Stimulated activated CD8-positive, alpha-beta memory T cell treated with anti-CD3 and anti-CD28 coated beads, Interleukin-15, amount 100 ng/mL, for 24 hours (primary cell): ENCODE measurements at places on chromosomes 4 and X.

DNA sequence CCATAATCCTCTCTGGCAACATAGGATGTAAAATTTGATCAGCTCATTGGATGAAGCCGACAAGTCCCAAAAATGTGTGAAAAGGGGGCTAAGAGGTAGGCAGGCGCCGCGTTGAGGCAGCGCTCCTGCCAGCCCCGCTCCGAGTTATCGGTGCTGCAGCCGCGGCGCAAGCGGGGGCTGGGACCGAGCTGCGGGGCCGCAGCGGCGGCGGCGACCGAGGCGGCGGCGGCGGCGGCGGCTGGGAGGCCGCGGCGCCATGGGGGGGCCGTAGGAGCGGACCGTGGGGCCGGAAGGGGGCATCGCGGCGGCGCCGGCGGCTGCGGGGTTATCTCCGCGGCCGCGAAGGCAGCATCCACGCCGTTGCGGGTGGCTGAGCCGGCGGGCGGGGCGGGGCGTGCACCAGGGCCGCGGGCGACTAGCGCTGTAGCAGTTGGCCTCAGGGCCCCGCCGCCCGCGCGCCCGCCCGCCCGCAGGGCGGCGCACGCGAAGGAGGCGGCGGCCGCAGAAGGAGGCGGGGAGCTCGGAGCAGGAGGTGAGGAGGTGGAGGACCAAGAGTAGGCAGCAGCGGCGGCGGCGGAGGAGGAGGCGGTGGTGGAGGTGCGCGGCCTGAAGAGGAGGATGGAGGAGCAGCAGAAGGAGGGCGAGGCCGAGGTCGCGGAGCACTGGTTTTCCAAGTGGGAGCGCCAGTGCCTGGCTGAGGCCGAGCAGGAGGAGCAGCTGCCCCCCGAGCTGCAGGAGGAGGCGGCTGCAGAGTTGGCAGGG is 126.0 kb upstream of the CXorf66 start:
- no peak for DNase-seq

DNA sequence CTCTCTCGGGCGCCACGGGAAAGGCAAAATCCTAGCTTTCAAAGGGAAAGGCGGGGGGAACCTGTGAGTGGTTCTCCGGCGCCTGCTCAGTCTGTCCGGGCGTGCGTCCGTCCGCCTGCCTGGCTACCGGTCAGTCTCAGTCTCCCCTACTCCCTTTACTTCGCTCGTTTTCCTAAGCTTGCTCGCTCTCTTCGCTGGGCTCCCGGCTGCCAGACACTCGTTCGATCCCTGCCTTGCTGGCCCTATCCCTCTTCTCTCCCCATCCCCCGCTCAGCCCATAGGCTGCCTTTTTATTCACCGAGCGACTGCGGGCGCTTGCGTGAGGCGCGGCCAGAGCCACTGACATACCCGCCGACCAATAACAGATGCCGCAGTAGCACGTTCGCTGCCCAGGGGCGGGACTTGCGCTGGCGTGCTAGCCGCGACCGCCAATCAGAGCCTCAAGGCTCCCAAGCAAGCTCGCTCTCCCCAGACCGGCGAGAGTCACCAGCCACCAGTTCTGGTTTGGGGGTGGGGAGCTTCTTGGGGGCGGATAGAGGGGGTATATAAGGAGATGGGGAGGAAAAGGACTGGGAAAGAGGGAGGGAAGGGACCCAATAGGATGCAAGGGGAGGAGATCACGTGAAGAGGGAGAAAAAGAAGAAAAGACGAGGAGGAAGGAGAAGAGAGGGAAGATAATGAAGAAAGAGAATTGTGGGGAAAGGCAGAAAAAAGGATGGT is 30.0 kb downstream of the ARHGEF9 start:
- peak; percentile 49 for DNase-seq

- no peak for DNase-seq
Measured at GRCh38 chrX:16141422-16142245, 18.3 kb downstream of the GRPR start.

DNA sequence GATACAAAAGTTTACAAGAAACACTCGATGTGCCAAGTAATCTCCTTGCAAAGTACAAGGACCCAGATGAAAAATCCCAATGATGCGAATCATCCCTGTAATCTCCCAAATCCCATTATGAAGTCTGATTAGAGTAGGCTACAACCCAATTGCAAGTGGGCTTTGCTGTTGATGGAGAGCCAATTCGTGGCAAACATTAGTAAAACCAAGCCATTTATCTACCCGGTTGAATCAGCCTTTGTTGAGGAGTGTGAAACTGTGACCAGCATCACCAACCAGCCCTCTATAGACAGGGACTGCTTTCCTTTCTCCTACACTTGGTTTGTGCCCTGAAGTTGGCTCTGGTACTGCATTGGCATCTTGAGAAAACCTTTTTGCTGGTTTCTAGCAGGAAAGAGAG is 1.2 kb upstream of the PRPS2 start:
- DNase-seq: no peak

DNA sequence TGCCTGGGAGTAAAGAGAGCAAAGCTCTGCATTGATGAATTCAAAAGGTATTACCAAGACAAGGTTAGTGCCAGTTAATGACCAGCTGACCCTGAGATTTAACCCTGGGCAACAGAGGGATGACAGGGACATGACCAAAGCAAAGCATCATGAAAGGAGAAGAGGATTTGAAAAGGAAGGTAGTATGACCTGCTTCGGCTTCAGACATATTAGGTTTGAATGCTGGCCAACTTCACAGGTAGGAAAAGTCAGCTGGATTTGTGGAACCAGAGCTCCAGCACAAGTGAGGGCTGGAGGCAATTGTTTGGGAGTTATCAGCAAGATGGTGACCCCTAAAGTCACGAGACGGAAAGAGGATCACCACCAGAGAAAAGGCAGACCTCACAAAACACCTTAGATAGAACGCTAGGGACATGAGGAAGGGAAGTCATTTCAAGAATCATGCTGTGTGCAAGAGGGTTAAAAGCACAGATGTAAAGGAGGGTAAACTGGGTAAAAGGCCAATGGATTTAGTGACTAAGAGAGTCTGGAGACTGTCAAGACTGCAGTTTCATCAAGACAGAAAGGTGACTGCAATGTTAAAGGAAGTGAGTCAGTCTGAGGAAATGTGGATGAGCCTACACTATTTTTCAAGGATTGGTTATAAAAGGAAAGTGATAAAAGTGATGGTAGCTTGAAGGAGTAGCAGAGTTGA is 45.6 kb downstream of the SH3RF1 start:
- no peak for DNase-seq

DNA sequence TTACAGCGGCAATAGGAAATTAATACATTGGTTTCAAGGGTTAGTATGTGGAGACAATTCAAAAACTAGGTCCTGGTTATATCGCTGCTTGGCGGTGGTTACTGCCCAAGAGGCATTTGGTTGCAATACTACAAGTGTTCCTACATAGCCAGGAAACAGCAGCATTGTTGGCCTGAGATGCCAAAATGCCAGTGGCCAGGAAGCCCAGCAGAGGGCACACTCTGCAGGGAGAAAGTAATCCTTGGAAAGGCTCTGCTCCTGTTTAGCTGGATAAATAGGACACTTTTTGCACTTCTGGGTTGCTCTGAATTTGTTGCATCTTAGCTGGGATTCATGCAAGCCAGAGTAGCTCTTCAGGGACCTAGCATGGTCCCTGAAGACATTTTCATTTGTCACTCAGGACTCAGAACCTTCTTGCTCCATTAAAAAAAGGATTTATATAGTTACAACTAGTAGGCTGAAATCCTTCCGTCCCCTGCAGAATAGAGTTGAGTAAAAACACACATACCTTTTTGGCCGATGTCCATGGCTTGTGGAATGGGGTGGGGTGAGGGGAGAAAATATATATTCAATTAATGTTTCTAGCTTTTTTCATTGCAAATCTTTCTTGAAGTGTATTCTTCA is 8.1 kb upstream of the GPR119 start:
- DNase-seq: no peak

GRCh38 chr4:147110473-147111367 is 165.1 kb upstream of the TTC29 start:
- DNase-seq: no peak

GRCh38 chrX:9682456-9682855 is 83.2 kb downstream of the GPR143 start:
- DNase-seq: no peak
